ENCODE measurements at places on chromosomes 4 and X.

DNA sequence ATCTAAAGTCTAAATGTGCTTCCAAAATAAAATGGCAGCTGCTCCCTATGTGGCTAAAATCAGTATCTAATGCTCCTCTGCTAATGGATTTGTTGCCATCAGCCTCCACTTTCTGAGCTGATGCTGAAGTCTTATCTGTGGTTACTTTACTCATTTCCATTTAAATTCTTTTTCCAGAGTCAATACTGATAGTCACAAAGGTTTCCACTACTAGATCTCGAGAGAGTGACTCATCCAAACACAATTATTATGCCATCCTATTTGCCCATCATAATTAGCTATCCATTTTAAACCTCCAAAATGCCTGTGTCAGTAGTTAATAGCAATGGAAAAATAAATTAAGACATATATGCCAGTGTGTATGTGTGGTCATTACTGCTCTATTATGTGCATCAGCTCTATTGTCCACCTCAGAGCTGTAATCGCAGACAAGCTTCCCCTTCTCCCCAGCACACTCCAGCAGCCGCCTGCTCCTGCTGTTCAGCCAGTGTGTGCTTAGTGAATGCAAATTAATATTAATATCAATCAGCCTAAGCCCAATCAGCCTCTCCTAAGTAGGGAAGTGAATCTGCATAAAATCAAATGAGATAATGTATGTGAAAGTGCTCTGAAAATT, 199.8 kb upstream of the ZIC3 start:
- DNase-seq, result no peak

GRCh38 chr4:156547439-156547838, 424.2 kb downstream of the PDGFC start:
- DNase-seq, result no peak

- DNase-seq, result no peak
Measured at GRCh38 chr4:99166544-99166943, 22.4 kb upstream of the ADH4 start.

DNA sequence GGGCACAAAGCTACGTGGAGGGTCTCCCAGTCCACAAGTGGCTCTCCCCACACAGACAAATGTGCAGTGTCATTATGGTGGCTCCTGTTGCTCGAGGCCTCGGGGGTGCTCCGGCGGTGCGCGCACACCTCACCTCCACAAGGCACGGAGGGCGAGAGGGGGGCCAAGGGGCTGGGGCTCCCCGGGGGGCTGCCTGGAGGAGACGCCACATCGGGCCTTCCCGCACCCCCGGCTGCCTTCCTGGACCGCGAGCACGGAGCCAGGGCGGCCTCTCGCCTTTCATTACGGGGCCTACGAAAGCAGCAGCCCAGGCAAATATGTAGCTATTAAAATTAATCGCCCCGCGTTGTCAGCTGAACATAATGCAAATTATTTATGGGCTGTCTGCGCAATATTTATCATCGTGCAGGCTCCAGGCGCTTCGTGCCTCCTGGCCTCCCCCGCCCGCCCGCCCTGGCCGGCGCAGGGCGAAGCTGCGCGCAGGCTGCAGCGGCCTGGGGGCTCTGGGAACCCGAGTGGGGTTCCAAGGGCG, 70.8 kb upstream of the BCOR start:
- DNase-seq, result no peak

DNA sequence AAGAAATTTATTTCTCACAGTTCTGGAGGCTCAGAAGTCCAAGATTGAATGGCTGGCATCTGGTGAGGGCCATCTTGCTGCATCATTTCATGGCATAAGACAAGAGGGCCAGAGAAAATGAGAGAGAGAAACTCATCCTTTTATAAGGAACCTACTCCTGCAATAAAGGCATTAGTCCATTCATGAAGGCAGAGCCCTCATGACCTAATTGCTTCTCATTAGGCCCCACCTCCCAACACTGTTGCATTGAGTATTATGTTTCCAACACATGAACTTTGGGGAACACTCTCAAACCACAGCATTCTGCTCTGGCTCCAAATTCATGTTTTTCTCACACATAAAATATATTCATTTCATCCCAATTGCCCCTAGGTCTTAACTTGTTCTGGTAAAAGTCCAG, 14.2 kb downstream of the RNF175 start:
- no peak for DNase-seq

- no peak for DNase-seq
Measured at GRCh38 chr4:113610537-113610936, 151.0 kb downstream of the CAMK2D start.

DNA sequence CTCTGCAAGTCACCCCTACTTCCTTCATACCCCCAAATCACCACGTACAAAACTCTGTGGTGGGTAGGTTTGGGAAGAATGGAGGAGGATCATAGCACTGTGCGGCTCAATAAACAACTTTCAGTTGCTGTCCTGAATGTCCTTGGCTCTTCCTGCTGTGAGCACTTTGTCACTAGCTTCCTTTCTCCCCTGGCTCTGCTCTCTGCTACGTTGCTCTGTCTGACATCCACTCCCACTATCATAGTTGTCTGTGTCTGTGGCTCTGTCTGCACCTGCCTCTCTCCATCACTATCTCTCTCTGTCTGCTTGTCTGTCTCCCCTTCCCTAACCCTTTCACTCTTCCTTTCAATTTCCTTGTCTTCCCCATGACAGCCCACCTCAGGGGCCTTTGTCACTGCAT, 21.2 kb upstream of the SMPX start:
- no peak for DNase-seq

DNA sequence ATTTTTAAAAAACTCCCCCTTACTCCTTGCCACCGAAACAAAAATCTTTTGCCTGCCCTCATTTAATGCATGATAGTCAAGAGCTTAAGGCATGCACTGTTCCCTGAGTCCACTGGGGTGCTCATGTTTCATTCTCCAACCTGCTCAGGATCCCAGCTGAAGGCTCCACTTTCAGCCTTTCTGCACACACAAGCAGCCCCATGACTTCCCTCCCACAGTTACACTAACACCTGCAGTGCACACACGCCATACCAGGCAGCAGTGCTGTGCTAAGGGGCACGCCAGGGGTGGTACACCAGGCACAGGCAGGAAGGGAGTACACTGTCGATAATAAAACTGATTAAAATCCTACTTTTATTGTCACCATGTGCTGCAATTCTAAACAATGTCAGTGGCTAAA, 385.2 kb downstream of the BMPR1B start:
- DNase-seq, result no peak

Data from activated T-helper 1 cell treated with Interleukin-2 at 50 U/mL for 16 hours (primary cell).